ENCODE measurements at places on chromosomes 1 and 21.

DNA sequence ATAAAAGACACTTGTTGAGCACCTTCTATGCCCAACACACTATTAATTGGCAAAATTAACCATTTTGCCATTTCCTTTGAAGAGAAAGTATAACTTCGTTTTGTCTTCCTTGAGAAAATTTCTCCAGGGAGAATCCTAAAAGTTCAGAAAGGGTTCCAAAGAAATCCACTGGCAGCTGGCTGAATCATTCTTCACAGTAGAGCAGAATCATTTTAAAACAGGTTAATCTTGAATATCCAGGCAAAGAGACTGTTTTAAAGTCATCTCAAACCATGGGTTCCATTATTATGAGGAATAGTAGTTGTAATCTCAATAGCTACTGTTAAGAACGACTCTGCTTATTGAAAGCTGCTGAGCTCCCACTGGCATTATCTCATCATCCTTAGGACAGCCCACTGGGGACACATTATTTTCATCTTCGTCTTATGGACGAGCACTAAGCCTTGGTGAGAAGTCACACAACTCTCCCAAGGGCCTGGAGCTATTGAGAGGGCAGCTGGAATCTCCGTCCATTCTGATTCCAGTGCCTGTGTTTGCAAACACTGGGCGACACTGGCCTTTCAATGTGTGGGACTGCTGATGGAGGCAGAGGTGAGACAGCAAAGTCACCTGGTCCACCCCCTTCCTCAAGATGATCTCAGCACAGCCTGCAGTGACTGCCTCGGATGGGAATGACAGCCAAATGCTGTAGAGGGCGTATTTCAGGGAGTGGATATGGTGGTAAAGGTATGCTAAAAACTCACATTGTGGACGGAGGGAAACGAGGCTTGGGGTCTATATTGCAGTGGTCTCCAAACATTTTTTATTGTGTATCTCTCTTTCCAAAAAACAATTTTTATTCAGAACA, 15.3 kb upstream of the PGBD5 start:
- no peak for DNase-seq

- no peak for DNase-seq
Measured at GRCh38 chr1:226002667-226003501, 3.7 kb upstream of the SDE2 start.

- no peak for DNase-seq
Measured at GRCh38 chr1:246769306-246769705, 45.1 kb downstream of the SCCPDH start.

DNA sequence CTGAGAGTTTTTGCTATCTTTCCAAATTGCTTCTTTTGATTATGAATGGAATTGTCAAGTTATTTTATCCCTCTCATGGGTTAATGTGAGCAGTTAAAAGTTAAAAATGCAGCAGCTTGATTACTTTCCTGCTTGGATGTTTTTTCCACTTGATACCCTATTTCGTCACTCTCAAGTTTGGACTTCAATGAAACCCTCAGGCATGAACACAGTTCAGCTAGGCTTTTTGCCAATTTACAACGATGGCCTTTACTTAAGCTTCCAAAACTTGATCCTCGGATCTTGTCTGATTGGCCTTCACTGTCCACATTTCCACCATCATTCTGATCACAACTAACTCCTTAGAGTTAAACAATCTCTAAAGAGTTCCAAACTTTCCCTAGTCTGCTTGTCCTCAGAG, 752.4 kb upstream of the PRMT6 start:
- no peak for DNase-seq

GRCh38 chr1:84267476-84267875, 34.0 kb upstream of the SAMD13 start:
- DNase-seq: no peak

DNA sequence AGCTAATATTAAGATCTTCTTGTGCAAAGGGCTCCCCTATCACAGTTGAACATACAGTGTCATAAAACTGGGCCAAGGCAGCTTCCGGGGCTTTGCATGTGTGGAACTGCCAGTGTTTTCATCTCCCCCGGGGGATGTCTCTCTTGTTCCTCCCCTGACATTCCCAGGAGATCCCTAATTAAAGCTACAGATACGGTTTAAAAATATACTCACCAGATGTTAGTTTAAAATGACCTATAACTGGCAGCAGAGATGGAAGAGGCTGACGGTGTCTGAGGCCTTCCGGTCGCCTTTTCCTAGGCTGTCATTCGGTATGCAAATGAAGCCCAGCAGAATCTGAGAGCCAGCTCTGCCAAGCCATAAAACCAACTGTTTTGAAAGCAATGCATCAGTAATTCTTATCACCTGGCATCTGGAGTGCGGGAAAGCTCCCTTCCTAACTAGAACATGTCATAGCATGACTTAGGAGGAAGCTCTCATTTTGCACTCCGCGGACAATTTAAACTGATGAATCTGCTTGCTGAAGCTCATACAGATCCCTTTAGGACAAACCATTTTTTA, 436.5 kb upstream of the VAMP3 start:
- DNase-seq: no peak

DNA sequence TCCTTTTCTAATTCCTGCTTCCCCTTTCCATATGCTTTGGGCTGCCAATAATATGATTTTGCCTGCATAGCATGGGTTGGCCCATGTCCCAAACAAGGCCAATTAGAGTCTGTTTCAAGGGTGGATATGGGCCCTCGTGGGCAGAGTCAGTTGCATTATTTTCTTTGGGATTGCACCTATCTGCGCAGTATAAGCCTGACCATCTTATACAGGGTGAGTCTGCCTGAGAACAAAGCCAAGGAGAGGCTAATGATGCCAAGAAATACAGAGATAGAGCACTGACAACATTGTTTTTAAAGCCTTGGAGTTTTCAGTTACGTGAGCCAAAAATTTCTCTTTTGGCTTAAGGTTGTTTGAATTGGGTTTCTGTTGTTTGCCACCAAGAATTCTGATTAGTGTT, 18.6 kb downstream of the OVAAL start:
- DNase-seq: no peak

- DNase-seq: no peak
Measured at GRCh38 chr1:244759158-244759557, 76.3 kb upstream of the COX20 start.

GRCh38 chr1:156122519-156123355, 8.2 kb downstream of the LMNA start:
- no peak for DNase-seq

GRCh38 chr21:39116761-39117439, 66.4 kb downstream of the PSMG1 start:
- DNase-seq: no peak

All from cortex of kidney (tissue), 1 donor.